ENCODE measurements at places on chromosomes 13 and 19.

DNA sequence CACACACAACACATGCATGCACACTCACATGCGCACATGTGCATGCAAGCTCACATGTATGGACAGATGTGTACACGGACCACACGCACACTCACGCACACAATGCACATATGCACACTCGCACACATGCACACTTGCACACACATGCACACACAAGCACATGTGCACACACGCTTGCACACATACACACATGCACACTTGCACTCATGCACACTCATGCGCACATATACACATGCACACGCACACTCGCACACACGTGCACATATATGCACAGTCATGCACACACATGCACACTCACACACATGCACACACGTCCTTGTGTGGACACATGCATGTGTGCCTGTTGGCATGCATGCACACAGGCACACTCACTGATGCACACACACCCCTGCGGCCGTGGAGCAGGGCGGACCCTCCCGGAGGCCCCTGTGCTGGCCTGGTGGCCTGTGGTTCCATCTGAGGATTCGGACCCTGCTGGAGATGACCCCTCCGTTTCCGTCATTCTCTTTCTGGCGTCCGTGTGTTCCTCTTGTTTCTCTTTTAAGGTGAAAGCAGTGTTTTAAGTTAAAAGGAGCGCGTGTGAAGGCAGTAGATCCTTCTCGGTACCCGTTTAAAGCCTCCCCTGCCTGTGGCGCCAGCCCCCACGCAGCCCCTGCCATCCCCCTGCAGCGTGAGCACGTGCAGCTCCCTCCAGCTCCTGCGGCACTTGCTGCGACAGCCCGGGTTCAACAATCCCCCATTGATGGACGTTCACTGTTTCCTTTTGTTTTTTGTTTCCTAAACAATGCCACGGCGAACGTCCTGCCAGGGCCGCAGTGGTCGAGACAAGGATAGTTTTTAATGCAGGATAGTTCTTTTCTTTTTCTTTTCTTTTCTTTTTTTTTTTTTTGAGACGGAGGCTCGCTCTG is 5.6 kb downstream of the NDUFS7 start:
- DNase-seq, result no peak

DNA sequence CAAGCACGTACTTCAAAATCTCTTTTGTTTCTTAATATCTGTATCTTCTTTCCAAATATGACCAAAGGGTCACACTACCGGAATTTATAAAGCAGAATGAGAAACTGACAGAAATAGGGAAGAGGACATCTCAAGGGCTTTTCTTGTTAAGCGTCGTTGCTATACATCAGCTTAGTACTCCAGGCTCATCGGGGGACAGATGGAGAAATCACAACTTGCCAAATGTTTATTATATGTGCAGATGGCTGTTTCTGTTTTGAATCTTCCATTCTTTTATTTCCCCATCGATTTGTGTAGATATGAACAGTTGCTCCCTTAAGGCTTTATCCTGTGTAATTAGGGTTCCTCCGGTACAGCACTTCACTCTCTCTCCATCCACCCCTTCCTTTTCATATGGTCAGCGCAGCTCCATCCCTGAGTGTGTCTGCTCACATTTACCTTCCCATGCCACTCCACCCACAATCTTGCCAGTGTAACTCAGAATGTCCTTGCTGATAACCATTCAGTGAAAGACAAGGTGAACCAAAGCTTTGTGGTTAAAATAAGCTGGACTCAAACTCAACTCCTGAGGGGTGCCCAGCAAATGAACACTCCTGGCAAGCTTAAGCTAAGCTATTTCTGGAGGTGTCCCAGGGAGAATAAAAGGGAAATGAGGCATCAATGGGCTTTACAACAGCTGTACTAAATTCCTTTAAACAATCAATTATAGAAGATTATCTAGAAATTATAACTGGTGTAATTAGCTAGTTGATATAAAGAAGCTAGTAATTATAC is 51.3 kb downstream of the TBC1D4 start:
- no peak for DNase-seq

- no peak for DNase-seq
These were observed 16.1 kb downstream of the CEBPG start for GRCh38 chr19:33389421-33390100.

DNA sequence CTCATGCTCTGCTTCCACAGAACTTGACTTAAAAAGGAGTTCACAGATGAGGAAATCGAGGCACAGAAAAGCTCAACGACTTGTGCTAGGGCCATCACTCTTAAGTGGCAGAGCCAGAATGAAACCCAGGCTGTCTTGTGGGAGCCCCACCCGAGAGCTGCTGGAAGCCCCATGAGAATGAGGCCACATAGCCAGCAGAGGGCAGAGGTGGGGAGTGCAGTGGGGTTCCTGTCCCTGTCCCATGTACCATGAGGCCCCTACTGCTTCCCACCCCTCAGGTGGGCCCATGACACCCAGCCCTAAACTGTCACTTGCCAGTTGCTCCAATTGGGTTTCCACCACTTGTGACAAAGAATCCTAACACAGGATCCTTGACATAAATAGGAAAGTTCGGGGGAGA is 175.9 kb downstream of the IRS2 start:
- no peak for DNase-seq

DNA sequence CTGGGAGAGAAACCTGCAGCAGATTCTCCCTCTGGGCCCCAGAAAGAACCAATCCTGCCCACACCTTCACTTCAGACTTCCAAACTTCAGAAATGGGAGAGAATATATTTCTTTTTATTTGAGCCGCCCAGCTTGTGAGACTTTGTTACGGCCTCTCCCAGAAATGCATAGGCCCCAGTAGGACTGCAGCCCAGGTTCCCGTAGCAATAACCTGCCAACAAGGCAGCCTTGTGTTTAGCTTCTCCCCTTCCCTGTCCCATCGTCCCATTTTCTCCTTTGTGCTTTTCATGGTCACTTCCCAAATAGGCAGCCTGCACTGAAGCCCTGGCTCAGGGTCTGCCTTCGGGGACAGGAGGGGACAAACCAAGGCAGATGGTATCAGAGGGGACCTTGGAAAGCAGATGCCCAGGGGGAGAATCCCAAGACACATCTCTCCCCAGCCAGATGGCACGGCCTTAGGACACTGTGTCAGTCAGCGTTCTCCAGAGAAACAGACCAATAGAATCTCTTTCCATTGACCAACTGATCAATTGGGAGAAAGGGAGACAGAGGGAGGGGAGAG is 3.7 kb upstream of the ARHGEF7 start:
- DNase-seq, result no peak

DNA sequence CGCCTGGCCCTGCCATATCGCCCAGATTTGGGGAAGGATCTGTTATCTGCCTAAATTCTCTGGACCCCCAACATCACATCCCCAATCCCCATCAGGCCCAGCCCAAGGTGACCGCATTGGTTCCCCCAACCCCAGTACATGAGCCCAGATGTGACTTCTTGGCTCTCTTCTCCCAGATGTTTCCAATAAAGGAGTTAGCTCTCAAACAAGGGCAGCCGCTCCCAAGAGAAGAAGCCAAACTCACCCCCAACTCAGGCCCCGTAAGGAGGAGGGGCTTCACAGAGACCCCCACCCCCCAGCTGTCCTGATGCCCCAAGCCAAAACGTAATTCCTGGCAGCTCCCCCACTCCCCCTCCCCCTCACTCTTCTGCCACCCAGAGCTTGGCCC is 6.9 kb downstream of the FBN3 start:
- no peak for DNase-seq

- no peak for DNase-seq
These were observed 2.6 kb downstream of the BBC3 start for GRCh38 chr19:47228168-47228936.

DNA sequence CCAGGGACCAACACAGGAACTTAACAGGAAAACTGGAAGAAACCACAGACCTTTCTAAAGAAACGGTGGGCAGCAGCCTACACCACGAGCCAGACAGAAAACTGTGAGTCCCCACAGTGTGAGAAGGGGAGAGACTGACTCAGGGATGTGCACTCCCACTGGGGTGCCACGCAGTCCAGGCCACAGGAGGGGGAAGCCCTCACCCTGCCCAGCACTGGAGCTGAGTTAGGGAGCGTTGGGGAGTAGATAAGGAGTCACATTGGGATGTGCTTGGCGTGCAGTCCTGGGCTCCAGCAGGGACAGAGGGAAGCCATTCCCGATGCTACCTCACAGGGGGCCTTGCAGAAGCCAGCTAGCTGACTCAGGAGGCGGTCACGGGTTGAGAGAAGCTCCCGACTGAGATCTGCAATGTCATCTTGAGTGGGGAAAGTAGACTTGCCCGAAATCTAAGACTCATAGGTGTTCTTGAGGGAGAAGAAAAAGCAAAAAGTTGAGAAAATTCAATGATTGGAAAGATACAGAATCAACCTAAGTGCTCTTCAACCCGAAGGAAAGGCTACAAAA is 17.3 kb downstream of the SIGLEC8 start:
- DNase-seq, result no peak

GRCh38 chr13:50250401-50250800 is 235.2 kb downstream of the KCNRG start:
- no peak for DNase-seq

DNA sequence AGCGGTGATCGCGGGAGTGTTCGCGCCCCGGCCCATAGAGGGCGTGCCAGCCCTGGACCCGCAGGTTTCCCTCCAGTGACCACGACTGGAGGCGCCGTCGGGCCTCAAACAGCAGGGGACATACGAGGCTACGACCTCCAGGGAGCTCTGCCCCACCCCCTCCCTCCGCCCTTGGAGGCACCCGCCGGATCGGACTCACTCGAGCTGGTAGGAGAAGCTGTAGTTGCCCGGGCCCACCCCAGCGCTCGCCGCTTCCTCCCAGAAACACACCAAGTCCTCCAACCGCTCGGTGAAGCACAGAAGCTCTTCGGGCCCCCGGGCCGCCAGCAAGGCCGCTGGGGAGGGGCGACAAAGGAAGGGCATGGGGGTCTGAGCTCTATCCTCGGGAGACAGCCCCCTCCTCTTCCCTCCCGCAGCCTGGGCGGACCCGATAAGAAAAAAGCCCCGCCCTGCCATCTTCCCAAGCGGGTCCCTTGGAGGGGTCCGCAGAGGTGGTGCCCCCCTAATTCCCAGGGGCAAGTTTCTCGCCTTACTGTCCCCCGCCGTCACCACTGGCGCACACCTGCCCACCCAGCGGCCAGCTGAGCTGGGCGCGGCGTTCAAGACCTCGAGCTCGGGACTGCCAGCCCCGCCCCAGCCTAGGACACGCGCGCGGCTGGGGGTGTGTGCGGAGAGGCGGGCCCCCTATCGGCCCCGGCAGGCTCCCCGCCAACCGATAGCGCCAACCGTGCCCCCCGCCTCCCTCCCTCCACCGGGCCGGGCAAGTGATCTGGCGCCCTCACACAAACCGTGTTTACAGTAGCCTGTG is 1.0 kb downstream of the EPOR start:
- DNase-seq, result no peak

Measured in fibroblast of upper back skin (primary cell).